ENCODE measurements at places on chromosomes 1 and 21.

GRCh38 chr1:181643631-181644030 is 160.3 kb downstream of the CACNA1E start:
- no peak for DNase-seq

DNA sequence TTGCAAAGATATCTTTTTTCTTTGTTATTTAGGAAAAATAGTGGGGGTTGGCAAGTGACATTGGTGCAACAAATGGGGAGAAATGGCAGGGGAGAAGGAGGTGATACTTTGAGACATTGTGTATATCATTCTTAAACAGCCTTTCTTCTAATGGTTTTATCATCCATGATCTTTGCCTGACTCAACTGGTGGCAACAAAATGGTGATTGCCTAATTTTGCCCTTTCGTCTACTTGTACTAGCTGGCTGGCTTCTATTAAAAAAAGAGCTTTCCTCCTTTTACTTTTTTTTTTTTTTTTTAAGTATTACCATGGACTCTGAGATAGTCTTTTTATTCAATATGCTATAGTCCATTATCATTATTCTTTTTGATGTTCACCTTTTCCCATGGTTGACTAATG is 27.7 kb downstream of the DESI2 start:
- DNase-seq: no peak

- peak; percentile 81 for DNase-seq
Observed at GRCh38 chr1:54937469-54937868, 43.0 kb upstream of the TMEM61 start.

DNA sequence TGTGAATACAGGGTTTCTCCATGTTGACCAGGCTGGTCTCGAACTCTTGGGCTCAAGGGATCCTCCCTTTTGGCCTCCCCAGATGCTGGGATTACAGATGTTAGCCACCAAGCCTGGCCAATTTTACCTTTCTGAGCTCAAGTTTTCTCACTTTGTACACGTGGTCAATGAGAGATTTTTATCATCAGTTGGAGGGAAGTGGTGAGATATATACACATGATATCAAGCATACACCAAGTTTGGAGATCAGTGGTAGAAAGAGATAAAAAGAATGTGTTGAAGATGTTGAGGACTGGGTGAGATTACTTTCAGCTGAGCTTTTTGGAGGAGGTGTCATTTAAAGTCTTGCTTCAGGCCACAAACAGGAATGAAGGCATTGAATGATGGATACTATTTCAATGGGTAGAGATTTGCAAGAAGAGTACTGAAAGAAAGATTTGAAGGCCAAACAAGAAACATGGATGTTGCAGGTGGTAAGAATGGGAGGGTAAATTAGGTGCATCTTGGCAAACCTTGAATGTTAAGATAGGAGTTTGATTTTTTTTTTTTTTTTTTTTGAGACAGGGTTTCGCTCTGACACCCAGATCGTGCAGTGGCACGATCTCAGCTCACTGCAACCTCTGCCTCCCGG is 3.0 kb upstream of the SESN2 start:
- no peak for DNase-seq

- no peak for DNase-seq
Observed at GRCh38 chr1:178573330-178573729, 60.4 kb downstream of the TEX35 start.

GRCh38 chr1:205438213-205439158 is 16.6 kb upstream of the LEMD1 start:
- DNase-seq: peak; percentile 70

- no peak for DNase-seq
Observed at GRCh38 chr1:61561666-61562065, 163.3 kb downstream of the TM2D1 start.

GRCh38 chr1:47931395-47931794 is 65.8 kb downstream of the TRABD2B start:
- DNase-seq: no peak

- no peak for DNase-seq
Observed at GRCh38 chr21:36208326-36209013, 51.8 kb downstream of the DOP1B start.

GRCh38 chr1:23184212-23184934 is 15.7 kb upstream of the LUZP1 start:
- DNase-seq: peak; percentile 58

GRCh38 chr21:37060296-37060695 is 12.6 kb downstream of the PIGP start:
- DNase-seq: peak; percentile 75

GRCh38 chr1:47214549-47214948 is 17.5 kb downstream of the TAL1 start:
- no peak for DNase-seq

DNA sequence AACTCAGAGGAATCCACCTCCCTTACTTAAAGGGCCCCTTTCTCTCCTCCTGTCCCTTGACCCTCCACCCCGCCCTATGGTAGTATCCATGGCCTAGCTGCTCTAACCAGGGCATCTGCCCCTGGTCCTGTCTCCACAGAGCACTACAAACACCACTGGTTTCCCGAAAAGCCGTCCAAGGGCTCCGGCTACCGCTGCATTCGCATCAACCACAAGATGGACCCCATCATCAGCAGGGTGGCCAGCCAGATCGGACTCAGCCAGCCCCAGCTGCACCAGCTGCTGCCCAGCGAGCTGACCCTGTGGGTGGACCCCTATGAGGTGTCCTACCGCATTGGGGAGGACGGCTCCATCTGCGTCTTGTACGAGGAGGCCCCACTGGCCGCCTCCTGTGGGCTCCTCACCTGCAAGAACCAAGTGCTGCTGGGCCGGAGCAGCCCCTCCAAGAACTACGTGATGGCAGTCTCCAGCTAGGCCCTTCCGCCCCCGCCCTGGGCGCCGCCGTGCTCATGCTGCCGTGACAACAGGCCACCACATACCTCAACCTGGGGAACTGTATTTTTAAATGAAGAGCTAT is 1.7 kb downstream of the BTG2 start:
- DNase-seq: no peak

DNA sequence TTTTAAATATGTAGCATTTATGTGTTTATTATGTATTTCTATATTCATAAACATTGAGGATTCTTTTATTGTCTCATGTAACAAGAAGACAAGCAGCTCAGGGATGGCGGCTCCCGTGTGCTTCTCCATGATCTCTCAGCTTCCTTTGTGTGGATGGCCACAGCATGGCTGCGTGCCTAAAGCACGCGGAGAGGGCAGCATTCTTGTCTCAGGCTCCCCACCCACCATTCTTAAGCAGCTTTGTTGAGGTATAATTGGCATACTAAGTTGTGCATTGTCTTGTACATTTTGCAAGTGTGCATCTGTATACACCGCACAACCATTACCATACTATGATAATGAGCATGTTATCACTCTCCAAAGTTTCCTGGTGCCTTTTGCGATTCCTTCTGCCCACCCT is 81.6 kb downstream of the CAMTA1 start:
- DNase-seq: no peak

GRCh38 chr1:113244112-113244820 is 146.0 kb upstream of the MAGI3 start:
- DNase-seq: no peak

- no peak for DNase-seq
Observed at GRCh38 chr1:154167461-154167860, 12.6 kb upstream of the NUP210L start.

DNA sequence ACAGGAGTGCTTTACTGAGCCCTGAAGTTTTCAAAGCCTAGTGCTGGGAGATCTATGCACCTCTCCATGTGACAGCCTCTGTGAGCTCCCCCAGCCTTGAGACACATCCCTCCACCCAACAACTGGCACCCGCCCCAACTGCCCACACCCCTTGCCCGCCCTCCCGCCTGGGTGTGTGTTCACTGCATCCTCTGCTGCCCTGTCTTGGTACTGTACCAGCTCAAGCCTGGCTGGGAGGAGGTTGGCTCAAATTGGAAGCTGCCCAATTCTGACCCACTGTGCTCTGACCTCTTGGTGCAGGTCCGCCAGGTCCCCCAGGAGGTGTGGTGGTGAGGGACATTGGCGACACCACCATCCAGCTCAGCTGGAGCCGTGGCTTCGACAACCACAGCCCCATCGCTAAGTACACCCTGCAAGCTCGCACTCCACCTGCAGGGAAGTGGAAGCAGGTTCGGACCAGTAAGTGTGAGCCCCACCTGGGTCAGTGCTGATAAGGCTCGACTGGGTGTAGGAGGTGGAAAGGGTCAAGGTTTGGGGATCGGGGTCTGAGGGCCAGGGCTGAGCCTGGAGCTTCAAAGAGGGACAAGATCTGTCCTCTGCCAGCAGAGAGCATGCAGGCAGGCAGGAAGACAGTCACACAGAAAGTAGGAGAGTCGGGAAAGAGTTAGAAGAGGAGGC is 18.0 kb downstream of the TMEM81 start:
- DNase-seq: no peak

DNA sequence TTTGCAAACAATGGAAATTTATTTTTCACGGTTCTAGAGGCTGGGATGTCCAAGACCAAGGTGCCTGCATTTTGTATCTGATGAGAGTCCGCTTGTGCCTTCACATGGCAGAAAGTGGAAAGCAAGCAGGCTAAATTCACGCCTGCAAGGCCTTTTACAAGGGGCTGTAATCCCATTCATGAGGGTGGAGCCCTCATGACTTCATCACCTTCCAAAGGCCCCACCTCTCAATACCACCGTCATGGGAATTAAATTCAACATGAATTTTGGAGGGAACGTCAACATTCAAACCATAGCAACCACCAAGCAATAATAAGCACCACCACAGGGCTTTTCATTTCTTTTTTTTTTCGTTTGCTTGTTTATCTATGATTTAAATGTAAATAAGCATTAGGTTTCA is 115.3 kb downstream of the C1orf21 start:
- DNase-seq: no peak

- DNase-seq: no peak
Observed at GRCh38 chr1:35560256-35561225, 2.9 kb downstream of the NCDN start.

- no peak for DNase-seq
Observed at GRCh38 chr1:25460020-25460419, 29.3 kb downstream of the MACO1 start.

DNA sequence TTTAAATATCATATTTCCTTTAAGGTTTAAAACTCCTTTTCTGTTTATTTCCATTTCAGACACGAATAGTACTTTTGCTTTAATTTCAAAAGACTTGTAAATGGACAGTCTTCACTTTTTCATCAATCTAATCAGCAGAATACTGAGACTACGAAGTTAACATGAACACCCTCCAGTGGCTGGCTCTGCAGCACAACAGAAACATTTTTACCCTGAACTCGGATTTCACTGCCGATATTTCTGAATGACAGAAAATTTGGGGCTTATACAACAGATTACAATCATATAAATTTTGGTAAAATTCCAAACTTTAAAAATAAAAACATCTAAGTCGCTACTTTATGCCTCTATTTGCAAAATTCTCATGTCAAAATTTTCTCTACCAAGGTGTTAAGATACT is 86.2 kb downstream of the AKT3 start:
- DNase-seq: no peak

GRCh38 chr1:189958756-189959155 is 518.9 kb downstream of the BRINP3 start:
- no peak for DNase-seq

DNA sequence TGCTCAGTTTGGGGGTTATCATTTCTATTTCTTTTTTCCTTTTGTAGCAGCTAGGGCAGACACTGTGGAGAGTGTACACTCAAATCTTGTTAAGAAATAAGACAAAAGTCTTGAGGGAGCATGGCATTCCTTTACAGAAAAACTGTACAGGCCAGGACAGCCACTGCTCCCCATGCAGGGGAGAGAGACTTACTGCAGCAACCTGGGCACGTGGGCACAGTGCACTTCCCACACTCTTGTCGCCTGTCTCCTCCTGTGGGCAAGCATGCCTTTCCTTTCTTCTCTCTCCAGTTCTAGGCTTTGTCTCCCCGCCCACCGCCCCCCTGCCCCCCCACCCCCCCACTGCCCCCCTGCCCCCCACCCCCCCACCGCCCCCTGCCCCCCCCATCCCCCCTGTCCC is 51.9 kb downstream of the PHC2 start:
- no peak for DNase-seq

DNA sequence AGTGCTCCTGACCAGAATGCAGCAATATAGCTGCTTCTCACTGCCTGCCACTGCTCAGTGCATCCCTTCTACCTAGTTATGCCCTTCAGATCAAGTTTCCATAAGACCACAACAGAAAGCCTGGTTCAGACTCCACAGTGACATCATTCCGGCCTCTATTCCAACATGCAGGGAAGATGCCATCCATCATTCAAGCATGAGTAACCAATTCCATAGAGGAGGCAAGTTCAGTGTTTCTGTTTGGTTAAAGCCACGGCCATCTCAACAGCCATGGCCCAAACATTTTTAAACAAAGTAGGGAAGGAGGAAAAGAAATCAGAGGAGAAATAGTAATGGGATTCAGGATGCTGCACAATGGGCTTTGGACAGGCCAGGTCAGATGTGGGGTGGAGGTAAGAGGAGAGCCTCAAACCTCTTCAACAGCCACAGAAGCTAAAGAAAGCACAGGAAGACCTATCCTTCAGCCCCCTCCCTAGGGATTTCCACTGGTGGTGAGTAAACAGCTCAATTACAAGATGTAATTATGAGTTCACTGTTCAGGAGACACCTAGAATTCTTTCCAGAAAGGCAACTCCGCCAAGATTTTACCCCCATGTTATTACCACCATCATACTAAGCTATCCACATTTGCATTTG is 484.9 kb downstream of the SETD4 start:
- peak; percentile 78 for DNase-seq

Measured in kidney glomerular epithelial cell (primary cell).